ENCODE measurements at places on chromosomes 5 and 9. TPM values are rescaled to one million over a fixed set of nuclear protein-coding genes. Genes with fewer than 3 reads are reported as not detected.

ALG2 gene
- 30.0 TPM for total RNA-seq

GRCh38 chr9:108483676-108484075 lies 372.1 kb downstream of the ACTL7B start:
- no peak for DNase-seq

DNA sequence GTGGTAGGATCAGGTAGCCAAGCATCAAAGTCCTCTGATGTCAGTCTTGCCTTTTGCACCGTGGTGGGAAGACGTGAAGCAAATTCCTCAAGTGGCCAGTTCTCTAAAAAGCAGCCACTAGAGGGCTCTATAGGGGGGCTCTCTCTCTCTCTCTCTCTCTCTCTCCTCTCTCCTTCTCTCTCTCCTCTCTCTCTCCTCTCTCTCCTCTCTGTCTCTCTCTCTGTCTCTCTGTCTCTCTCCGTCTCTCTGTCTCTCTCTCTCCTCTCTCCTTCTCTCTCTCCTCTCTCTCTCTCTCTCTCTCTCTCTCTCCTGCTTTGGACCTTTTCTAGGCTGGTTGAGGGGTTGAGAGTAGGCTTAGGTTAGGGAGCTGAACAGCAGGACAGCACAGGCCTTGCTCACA lies 13.9 kb upstream of the OSMR start:
- DNase-seq, result no peak

DNA sequence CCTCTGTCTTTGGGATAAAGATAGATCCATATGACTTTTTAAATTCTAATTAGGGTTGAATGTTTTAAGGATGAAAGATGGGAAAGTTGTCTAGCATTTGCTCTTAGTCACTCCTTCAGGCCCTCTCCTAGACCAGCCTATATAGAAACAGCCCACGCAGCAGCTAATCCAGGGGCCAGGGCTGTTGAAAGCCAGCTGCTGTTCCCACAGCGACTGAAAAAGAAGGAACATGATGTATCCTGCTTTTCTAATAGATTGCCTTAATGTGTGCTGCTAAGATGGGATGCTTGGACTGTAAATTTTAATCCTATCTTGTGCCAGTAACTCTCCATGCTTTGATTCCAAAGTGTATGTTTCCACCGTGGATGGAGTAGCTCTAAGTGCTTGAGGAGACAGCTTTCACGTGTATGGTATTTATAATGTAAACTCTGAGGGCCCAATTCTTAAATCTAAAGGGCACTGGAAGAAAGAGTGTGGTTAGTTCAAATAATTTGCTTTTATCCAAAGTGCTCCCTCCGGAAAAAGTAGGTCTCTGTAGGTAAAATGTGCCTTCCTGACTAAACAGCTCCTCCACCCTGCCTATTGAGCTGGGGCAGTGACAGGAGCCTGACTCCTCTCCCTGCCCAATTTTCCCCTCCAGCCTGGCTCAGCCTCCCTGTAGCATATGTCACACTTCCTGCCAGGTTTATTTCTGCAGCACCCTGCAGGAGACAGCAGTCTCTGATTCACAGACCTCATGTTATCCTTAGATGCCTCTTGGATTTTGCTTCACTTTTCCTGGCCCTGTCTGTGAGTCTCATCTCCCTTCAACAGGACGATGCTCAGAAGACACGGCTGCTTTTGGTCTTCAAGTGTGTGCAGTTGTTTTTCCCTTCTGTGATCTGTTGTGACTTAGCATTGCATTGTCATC lies 33.2 kb downstream of the SLC36A1 start:
- DNase-seq, result no peak

DNA sequence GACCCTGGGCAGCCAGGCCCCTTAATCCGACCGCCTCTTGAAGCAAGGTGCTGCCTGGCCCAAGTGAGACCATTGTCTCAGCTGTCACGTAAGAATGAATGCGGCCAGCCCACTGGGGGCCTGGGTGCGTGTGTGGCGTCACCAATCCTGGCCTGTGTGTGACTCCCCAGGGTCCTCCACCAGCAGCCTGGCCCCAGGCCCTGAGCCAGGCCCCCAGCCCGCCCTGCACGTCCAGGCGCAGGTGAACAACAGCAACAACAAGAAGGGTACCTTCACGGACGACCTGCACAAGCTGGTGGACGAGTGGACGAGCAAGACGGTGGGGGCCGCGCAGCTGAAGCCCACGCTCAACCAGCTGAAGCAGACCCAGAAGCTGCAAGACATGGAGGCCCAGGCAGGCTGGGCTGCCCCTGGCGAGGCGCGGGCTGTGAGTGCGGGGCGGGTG lies 124.2 kb downstream of the WNK2 start:
- DNase-seq, result peak; percentile 8

DNA sequence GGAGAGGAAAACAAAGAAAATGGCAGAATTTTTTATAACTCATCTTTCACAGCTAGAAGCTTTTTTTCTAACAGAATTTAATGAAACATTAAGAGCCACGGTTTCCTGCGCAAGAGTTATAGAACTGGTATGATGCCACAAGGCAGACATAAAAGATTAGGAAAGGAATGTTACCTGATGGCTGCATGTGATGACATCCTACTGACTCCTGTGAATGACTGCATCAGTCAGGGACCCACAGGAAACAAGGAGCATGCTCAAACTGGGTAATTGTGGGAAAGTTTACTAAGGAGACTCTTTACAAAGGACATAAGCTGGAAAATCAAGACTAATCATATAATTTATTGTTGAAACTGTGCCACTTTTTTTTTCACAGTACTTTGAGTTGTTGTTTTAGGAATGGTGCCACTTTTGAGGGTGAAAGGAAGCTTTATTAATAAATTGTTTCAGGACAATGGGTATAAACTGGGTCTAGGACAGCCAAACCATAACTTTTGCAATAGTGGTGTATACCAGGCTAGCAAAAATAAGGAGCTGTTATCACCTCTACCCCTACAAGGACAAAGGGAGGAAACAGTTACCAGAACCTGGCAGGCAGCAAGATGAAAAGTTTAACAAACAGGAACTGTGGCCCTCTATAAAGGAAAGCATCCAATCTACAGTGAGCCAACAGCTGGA lies 5.1 kb upstream of the TSLP start:
- no peak for DNase-seq

DNA sequence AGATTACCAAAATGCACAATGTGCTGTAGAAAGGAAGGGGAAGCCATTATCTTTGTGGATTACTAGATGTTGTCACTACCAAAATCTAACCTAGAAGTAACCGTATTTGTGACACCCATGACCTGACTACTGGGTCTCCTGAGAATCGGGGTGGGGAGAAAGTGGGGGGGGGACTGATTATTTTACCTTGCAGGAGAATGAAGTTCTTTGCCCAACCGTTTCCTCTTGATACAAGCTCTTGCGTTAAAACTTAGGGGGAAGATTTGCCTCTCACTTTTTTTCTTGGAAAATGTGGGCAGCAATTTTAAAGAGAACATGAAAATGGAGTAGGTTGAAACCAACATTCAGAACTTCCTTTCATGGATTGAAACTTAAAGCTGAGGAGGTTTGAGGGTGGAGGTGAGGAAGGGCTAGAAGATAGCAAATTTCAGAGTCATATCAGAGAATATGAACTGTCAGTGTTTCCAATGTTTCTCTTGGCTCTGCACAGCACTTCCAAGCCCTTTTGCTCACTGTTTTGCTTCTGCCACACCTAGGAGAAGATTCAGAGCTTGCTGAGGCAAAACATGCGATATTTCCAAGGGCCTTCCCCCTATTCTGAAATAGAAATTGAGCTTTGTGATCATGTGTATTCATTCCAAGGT lies 280.8 kb downstream of the AOPEP start:
- DNase-seq, result no peak

- DNase-seq, result no peak
Observed at GRCh38 chr9:8633784-8634183, 834.2 kb upstream of the DMAC1 start.

ELAVL2 gene
- not detected for total RNA-seq

DNA sequence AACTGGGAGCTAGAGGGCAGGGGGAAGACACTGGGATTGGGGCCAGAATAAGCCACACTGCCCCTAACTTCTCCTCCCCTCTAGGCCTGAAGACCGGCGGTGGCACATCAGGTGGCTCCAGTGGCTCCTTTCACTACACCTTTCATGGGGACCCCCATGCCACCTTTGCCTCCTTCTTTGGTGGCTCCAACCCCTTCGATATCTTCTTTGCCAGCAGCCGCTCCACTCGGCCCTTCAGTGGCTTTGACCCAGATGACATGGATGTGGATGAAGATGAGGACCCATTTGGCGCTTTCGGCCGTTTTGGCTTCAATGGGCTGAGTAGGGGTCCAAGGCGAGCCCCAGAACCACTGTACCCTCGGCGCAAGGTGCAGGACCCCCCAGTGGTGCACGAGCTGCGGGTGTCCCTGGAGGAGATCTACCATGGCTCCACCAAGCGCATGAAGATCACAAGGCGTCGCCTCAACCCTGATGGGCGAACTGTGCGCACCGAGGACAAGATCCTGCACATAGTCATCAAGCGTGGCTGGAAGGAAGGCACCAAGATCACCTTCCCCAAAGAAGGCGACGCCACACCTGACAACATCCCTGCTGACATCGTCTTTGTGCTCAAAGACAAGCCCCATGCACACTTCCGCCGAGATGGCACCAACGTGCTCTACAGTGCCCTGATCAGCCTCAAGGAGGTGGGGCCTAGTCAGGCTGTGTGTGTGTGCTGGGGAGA lies 6.8 kb downstream of the DNAJB5 start:
- no peak for DNase-seq

DNA sequence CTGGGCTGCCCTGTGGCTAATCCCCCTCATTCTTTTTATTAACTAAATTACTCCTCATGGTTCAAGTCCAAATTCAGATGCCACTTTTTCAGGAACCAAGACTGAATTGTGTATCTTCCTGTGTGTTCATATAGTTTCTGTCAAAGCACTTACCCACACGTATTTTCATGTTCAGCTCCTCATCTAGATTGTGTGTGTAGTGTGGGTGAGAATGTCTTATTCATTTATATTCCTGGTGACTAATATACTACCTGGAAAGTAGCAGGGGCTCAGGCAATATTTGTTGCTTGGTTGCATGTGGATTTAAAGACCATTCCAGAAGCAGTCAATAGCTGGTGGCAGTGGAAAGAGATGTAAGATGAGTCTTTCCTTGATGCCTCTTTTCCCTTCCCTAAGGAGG lies 48.5 kb upstream of the SRP19 start:
- DNase-seq, result no peak

PFN3 gene
- total RNA-seq, result not detected

DNA sequence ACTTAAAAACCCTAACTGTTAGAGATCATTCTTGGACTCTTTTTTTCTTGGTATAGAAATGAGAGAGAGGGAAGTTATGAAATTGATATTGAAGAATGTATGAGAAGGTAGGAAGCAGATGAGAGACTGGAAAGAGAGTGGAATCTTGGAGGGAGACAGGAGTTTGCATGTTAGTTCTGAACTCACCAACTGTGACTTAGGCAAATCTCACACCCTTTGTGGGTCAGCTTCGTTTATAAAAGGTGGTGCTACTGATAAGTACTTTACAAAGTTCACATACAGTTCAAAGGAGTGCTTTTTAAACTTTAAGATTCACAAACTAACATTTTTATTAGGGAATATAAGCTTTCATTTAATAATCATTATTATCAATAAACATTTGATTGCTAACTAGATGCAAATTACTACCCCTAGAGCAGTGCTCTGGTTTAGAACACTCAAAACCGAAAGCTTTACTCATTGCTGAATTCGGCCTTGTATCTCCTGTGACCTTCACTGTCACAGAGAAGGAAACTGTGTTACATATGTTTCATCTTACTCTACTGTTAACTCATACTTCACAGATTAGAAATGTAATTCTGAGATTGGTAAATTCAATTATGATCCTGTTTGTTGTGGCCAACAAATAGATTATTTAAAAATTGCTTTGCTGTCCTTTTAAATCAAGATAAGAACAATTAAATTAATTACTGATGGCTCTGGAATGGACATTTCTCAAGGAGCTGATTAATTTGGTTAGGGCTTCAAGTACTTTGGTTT lies 143.2 kb downstream of the RMI1 start:
- DNase-seq, result no peak

LMX1B gene
- not detected for total RNA-seq

PCDHGB4 gene
- total RNA-seq, result not detected

GFRA3 gene
- total RNA-seq, result not detected
